ENCODE measurements at places on chromosomes 2 and 18.

- DNase-seq: peak; percentile 72
Observed at GRCh38 chr2:160493227-160494028, at the start of gene RBMS1. Gene RBMS1, minus strand, starts transcription at chr2:160493807. Its CDS starts 444 bp downstream, at chr2:160493363.

- DNase-seq: no peak
Observed at GRCh38 chr2:181789827-181790448, 101.6 kb upstream of the ITPRID2 start.

- no peak for DNase-seq
Observed at GRCh38 chr2:96819128-96819875, 3.2 kb downstream of the CNNM3 start.

GRCh38 chr2:213199871-213200270 is 48.5 kb upstream of the IKZF2 start:
- no peak for DNase-seq

DNA sequence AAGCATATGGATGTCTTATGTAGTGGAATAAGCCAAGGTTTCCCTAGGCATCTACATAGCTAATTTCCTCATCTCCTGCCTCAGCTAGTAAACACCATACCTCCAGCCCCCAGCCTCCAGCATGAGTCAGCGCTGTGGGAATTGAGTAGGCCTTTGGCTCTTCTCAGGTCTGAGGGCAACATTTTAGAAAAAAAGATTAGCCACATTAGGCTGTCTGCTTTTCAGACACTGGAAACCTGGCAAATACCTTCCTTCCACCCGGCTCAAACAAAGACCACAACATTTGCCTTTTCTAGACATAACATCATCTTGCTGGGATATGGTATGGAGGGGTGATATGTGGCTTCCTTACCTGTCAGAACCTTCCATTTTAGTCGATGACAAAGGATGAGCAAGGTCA is 6.1 kb upstream of the CCDC195 start:
- DNase-seq: no peak

DNA sequence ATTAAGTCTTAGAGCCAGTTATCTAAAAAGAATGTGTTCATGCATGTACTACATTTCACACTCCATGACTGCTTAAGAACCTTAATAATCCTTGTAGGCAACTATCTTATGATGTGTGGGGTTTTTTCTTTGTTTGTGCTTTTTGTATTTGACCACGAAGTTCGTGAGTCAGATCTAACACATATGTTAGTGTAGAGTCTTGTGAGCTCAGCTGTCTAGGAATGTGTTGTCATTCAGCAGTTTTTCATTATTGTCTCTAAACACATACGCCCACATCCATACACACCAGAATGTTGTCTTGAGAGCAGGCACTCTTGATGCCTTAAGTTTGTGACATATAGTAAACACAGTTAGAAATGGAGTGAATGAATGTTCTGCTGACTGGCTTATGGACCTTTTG is 38.4 kb downstream of the CAB39 start:
- no peak for DNase-seq

GRCh38 chr2:215136669-215137328 is 1.6 kb downstream of the ABCA12 start:
- no peak for DNase-seq

GRCh38 chr2:9230051-9230802 is 23.6 kb downstream of the ASAP2 start:
- no peak for DNase-seq

DNA sequence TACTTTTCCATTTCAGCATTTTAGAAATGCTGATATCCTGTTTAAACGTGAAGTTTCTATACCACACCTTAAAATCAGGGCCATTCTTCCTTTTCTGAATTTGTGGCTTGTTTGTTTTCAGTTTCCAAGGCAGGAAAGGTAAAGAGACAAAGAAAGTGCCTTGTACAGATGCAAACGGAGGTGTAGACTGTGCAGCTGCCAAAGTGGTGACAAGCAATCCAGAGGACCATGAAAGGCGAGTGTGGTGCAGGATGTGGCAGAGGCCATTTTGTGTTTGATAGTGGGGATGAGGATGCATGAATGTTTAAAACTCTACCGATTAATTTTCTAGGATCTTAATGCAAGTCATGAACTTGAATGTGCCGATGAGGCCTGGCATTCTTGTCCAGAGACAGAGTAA is 733 bp downstream of the C2orf74 start:
- no peak for DNase-seq

DNA sequence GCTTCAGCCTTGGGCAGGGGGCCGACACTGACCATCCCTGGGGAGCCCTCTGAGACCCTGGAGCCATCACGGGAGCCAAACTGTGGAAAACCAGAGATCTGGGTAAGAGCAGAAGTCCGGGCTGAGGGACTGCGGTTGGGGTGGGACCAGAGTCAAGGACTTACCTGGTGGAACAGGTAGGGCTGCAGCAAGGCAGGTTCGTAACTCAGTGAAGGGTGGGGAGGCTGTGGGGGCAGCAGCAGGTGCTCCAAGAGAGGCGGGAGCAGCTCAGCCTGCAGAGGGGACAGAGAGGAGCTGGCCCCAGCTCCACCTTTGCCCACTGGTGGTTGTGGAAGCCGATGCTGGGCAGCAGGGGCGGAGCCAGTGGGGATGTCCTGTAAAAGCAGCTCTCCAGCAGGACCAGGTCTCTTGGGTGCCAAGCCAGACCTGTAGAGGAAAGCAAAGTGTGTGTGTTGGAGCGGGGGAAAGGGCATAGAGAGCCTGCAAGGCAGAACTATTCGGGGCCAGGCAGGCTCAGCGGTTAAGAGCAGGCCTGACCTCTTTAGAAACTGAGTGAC is 6.7 kb downstream of the PTPRN start:
- DNase-seq: no peak

DNA sequence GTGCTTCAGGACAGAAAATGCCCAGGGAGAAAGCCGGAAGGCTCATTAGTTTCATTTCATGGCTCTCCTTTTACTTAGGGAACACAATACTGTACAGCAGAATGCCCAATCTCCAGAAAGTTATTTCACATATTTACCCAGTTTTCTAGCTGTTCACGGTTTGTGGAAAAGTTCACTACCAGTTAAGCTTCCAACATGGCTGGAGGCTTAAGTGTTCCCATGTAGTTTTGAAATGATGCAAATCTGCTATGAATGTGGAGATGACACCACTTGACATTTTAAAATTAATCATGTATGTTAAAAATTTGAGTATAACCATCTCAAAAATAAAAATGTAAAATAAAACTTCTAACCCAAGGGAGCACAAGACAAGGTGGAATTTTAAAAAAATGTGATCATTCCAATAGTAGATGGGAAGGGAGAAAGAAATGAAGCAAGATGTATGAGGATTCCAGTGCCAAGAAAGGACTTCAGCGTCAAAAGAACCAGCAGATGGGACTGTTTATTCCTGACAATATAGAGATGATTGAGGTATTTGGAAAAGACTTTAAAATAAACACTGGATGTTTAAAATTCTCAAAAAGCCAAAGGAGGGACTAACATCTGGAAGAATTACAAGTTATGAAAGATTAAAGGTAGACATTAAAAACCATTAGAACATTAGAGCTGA is 60.9 kb upstream of the OSR1 start:
- no peak for DNase-seq

DNA sequence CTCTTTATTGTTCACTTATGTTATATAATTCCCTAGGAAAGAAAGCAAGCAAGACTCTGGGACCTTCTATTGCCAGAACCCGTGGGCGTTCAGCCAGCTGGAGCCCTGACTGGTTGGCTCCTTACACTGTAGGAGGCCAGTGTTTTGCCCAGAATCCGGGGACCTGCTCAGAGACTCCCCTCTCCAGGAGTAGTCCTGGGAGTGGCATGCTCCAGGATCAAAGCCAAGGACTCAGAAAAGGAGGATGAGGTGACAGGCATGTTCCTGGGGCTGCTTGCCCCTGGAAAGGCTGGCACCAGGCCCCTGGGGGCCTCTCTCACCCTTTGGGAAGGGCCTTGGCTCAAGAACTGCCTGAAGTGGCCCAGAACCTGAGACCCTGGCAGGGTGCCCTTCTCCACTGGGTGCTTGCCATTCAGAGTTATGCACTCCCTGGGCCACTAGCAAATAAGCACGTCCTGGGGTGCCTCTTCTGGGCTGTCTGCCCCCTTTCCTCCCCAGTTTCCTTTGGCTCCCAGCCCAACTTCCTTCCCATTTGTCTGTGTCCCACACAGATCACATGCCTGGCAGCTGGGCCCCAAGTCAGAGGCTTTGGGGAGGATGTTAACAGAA is 19.6 kb upstream of the KIF3C start:
- DNase-seq: no peak

DNA sequence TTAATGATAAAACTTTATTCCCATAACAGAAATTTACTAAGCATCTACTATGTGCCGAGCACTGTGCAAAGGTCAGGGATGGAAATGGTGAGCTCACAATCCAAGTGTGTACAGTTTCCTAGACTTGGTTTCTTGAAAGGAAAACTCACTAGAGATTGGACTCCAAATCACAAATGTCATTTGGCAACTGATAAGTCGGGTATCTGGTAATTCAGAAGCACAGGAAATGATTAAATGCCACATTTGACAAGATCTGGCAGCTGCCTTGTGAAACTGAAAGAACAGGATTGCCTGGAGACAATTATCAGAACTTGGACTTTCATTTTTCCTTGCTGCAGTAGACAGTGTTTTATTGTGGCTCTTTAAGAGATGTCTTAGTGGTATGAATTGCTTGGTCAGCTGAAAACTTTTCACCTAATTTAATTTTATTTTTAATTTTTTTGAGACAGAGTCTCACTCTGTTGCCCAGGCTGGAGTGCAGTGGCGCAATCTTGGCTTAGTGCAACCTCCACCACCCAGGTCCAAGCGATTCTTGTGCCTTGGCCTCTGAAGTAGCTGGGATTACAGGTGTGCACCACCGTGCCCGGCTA is 19.2 kb downstream of the ITGA6 start:
- DNase-seq: no peak

GRCh38 chr2:224175538-224175937 is 136.5 kb upstream of the SERPINE2 start:
- DNase-seq: no peak

DNA sequence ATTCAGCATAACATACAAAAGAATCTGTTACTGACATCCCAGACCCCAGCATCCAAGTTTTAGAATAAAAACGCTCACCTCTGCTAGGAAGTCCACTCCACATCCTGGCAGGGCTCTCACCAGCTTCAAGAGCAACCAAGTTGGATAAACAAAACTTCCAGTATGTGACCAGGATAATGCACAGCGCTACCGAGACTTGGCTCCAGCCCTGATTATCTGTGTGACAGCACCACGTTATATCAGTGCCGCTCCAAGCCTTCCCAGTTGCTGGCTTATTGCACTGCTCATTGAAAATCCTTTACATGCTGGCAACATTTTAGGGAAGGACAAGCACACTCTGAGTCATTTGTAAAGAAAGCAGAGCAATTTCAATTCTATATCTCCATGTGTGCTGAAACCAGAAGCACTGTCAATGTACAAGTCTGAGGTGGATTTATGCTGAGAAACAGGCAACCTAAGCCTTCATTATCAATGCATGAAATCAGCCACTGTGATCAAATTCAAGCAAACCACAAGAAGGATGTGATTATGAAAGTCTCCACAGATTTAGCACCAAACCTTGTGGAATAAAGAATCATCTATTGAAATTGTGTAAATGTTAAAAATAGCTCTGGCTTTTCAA is 115.7 kb downstream of the ZNF385B start:
- no peak for DNase-seq

DNA sequence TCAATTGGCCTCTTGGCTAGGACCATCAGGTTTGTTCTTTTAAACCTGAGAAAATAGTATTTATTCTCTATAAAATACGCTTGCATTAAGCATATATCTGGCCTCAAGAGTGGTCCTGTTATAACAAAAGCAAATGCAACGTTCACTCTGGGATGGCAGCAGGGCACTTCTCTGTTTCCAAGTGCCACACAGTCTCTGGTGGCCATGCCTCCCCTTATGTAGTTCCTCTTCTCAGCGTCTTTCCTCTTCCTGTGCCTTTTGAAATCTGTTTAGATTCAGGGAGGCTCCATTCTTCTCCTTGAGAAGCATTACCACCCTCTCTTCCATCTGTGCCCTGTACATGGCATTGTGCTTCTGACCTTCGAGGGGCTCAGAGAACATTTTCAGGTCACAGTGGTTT is 51.9 kb downstream of the TSHZ1 start:
- no peak for DNase-seq

- DNase-seq: no peak
Observed at GRCh38 chr2:46353509-46353908, 56.3 kb downstream of the EPAS1 start.

DNA sequence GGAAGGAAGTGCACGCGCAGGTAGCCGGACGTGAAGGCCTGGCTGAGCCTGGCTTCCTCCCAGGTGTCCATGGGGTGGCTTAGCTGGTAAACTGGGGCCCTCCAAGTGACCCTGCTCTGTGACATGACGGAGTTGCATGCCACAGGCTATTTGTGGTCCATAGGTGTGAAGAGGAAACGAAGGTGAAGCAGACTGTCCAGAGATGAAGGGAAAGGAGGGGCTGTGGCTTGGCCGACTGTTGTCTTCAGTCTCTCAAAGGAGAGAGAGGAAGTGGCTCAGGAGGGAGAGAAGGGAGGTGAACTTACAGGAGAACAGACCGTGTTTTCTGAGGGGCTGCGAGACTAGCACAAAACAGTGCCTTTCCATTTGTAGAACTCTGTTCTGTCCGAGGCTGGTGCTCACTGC is 19.3 kb downstream of the INPP5D start:
- DNase-seq: peak; percentile 54

GRCh38 chr2:42931146-42931817 is 138.9 kb upstream of the HAAO start:
- DNase-seq: no peak

DNA sequence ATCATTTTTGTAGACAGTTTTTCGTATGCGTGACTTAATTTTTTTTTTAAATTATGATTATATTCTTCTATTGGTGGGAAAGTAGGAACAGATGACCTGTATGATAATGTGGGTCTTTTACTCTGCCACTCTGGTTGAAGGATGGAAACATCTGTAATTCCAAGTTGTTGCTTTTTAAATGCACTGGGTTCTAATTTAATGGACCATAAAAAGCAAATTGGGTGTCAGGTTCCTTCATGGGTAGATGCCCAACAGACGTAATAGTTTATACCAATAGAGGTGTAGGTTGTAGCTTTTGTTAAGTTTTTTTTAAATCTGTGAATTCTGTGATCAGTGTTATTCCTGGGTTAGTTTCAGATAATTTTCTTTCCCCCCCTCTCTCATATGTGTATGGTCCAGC is 117.6 kb downstream of the MAP4K4 start:
- DNase-seq: no peak

GRCh38 chr2:185335879-185336278 is 402.7 kb upstream of the FSIP2 start:
- no peak for DNase-seq

DNA sequence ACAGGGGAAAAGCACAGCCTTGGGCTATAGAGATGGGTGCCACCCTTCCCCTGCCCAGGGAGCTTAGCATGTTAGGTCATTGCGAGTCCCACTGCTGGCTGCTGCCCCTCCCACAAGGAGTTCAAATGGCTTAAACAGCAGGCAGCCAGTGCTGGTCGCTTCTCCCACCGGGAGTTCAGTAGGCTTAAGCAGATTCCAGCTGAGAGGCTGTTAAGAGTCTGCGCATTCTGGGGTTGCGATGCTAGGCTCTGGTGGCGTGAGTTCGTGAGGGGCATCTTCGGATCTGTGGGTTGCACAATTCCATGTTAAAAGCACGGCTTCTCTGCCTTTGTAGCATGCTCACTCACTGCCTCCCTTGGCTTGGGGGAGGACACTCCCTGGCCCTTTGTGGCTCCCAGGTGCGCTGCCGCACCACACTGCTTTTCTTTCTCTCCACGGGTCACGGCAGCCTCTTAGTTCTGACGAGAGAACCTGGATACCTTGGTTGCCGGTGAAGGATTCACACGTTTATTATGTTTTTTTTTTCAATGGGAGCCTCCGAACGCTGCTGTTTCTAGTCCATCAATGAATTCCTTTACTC is 93.2 kb downstream of the UNC80 start:
- DNase-seq: no peak

- DNase-seq: peak; percentile 24
Observed at GRCh38 chr2:26609839-26610277, 31.3 kb downstream of the CIB4 start.

GRCh38 chr2:234446404-234447076 is 50.3 kb downstream of the ARL4C start:
- peak; percentile 82 for DNase-seq
